ENCODE measurements at places on chromosomes 1 and 21.

DNA sequence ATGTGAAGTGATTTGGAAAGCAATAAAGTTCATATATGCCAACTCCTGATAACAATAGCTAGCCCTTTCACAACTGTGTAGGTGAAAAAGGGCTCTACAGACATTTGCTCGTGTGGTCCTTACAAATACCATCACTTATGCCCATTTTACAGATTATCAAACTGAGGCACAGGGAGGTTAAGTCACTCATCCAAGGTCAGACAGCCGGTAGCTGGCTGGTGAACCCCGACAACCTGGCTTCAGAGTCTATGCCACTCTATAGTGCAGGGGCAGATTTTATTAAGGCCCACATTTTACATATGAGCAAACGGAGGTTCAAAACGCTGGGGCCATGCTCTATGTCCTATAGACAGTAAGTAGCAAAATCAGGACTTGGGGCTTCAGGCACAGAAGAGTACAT lies 280.5 kb downstream of the RRAGC start:
- DNase-seq = no peak

GRCh38 chr1:204480515-204480914 lies 14.1 kb downstream of the PIK3C2B start:
- DNase-seq = no peak

DNA sequence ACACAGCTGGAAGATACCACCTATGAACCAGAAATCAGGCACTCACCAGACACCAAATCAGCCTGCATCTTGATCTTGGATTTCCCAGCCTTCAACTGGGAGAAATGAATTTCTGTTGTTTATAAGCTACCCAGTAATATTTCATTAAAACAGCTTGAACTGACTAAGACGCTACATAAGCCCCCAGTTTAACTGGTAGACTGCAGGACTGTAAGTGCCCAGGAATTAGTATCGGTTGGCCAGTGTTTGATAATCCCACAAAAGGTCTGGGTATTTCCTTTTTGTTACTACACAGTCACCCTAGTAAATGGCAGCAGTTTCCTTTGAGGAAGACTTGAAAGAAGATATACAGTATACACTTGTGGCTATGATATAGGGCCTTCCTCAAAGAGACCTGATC lies 7.3 kb upstream of the SLC35D1 start:
- no peak for DNase-seq

DNA sequence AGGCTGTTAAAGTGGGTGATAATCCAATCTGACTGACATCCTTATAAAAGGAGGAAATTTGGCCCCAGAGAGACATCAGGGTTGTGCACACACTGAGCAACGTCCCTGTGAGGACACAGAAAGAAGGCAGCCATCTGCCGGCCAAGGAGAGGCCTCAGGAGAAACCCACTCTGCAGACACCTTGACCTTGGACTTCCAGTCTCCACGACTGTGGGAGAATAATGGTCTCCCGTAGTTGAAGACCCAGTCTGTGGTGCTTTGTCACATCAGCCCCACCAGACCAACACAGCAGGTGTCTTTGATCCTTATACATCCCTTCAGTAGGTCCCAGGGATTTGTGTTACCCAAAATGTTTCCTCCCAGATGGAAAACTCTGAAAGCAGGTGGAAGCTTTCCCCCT lies 4.2 kb upstream of the DNAJC28 start:
- DNase-seq = no peak

GRCh38 chr1:21629971-21630370 lies 39.2 kb downstream of the RAP1GAP start:
- no peak for DNase-seq

GRCh38 chr1:151990058-151990855 lies 3.4 kb downstream of the S100A10 start:
- no peak for DNase-seq

DNA sequence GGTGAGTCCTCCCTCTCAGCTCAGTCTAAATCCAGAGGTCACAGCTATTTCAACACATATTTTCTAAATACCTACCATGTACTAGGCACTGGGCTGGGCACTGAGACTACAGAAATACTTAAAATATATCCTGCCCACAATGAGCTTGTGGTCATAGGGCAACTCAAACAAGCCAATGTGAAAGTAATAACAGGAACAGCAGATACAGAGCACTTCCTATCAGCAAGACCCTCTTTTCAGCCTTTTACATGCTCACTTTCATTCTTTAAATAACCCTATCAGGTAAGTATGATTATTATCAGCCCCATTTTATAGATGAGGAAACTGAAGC lies 71.9 kb downstream of the CD34 start:
- no peak for DNase-seq

DNA sequence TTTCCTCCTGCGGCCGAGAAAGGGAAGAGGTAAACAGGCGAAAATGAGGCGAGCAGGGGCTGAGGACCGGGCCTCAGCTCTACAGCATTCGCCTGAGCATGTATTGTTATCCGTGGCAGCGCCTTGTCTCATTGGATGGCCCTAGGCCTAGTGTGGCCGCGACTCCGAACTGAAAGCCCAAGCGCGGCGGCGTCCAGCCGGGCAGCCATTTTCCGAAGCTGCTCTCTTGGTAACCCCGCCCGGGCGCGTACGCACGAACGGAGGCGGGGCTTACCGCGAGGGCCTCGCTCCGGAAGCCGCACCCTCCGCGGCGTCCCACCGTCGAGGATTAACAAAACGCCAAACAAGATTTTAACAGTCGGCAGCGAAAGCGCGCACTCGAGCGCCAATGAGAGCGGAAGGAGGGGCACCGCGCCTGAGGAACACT lies 797 bp upstream of the USP1 start:
- DNase-seq = no peak

DNA sequence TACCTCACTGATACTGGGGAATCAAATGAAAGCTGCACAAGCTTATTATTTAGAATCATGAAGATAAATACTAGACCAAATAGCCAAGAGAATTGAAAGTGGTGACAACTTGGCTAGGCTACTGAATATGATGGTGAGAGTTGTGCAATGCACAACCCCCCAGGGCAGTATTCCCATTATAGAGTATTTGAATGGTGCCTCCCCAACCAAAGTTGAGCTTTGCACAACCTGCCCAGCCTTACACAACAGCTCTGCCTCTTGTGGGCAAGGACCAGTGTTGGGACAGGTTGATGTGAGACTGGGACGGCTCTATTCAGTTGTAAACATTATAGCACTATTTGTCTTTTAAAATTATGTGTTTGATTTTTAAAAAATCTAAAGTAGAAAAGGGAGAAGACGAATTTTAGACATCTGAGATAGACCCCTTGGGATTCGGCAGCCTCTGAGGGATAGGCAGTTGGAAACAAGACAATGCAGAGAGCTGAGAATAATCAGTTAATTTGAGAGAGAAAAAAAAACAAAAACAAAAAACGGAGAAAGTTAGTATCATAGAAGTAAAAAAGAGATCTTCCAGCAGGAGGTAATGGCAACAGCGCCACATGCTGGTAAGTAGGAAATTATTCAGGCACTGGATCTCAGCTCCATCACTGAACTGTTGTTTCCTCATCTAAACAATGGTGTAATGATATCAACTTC lies 91.0 kb upstream of the KCNA3 start:
- DNase-seq = peak; percentile 31

GRCh38 chr1:41158147-41158875 lies 83.8 kb downstream of the SCMH1 start:
- no peak for DNase-seq

DNA sequence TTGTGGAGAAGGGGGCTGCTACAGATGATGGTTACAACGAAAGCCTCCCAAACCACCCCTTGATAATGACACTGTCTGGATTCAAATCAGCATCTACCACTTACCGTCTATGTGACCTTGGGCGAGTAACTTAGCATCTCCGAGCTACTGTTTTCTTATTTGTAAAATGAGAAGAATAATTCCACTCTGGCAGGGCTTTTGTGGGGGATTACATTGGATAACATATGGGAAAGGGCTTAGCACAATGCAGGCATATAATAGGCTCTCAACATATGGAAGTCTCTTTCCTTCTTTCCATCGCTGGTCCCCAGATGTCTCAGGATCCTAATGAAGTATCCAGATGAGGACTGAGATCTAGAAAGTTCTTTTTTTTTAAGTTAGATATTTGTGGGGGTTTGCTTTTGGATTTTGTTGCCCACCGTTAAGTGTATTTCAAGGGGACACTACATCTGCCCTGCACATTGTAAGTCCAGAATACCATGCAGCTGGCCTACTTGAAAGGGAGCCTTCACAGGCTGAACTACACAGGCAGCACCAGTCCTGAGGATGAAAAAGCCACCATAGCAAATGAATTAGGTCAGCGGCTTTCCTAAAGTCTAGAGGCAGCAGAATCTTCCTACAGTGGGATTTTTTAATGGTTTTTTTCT lies 172.2 kb upstream of the IRF2BP2 start:
- DNase-seq = no peak

- DNase-seq = no peak
These were observed 20.7 kb upstream of the POFUT2 start for GRCh38 chr21:45308194-45309068.

GRCh38 chr21:41920476-41920875 lies 33.3 kb downstream of the C2CD2 start:
- DNase-seq = no peak

DNA sequence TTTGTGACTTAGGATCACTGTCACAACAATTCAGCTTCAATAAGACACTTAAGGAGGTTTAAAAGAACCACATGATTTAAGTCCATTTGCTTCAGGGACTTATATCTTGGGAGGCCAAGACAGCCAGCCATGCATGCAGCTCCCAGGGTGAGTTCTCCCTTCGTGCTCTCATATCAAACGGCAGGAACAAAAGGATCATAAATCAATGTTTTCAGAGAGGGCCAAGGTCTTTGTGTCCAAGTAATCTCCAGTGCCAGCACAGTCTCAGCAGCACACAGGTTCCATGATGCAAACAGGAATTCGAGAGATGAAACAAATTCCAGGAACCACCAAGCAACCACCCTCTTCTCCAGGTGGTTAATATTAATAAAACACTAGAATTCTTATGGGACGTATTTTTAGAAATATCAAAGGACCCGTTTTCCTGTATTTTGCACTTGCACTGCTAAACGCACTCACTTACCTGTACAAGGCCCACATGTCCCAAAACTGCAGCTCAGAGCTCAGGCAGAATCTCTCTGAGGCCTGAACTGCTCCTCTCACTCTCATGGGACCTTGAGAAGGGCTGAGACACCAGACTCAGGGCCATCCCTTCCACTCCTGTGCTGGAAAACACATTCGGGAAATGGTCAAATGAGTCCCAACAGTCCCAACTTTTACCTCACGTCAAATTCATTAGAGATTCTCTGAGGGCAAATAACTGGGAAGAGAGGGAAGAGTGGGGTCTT lies 100.0 kb upstream of the RAB4A start:
- DNase-seq = no peak

DNA sequence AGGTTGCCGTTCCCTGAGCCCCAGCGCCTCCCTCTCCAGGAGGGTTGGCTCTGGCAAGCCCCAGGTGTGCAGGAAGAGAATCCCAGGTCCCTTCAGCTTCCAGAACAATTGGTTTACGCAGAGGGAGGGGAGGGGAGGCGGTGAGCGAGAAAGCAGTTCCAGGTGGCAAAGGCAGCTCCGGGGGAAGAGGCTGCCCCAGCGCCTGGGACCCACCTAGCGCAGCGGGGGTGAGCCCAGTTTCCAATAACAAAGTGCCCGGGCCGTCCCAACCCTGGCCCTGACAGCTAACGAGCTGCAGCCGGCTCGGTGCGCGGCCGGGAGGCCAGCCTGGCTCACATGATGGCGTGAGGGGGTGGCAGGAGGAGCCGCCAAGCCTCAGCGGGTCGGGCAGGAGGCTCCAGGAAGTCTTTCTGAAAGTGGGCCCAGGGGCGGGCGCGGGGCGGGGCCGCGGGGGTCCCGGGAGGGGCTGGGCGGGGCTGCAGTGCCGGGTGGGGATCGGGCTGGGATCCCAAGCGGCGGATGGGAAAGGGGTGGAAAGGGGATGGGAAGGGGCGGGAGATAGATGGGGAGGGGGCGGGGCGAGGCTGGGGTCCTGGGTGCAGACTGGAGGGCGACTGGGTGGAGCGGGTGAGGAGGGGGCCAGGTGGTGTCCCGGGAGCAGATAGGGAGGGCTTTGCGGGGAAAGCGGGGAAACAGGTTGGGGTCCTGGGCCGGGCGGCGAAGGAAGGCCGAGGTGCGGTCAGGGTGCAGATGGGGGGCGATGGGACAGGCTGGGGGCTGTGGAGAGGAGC lies 22.8 kb downstream of the DHRS3 start:
- DNase-seq = no peak

- no peak for DNase-seq
These were observed 298.3 kb downstream of the RWDD3 start for GRCh38 chr1:95532335-95532734.

- no peak for DNase-seq
These were observed 22.8 kb upstream of the GPX7 start for GRCh38 chr1:52579415-52579814.

GRCh38 chr1:170397061-170397460 lies 134.9 kb upstream of the GORAB start:
- DNase-seq = no peak

DNA sequence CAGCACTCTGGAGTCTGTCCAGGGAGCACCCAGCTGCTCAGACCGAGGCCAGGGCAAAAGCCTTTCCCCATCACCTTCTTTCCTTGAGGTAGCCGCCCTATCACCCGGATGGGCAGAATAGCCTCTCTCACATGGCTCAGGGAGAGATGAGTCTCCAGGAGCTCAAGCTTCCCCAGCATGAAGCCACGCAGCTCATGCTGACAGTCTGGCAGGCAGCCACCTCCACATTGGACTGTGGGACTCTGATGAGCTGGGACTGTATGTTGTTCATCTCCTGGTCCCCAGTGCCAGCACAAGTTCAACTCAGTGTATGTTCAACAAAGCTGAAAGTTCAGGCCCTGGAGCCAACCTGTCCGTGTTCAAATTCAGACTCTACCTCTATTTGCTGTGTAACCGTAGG lies 75.2 kb upstream of the ZC3H12A start:
- no peak for DNase-seq

DNA sequence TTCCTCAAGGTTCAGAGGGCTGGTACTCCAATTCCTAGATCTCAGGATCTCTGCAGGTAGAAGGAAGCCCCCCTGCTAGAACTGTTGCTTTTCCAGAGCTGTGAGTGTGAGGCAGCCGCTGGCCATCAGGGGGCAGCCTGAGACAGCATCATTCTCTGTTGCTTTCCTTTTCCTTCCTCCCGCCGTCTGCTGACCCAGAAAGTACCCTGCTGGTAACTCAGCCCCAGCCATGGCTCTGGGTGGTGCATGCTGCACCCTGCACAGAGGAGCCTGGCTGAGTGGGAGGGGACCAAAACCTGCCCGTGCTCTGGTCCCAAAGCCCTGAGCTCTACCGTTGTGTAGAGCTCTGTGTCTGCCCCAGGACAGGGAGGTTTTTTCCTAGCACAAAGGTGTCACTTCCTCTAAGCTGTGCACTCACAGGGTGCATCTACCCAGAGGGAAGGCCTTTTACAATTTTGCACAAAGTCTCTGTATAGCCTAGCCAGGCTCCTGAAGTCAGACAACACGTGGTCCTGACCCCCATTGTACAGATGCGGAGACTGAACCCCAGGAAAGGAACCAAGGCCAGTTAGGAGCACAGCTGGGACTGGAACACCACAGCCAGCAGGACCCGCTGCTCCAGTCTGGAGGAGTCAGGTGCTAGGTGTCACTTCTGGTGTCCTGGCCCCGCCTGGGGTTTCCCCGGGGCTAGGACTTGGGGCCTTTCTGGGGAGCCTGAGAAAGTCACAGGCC lies 5.6 kb upstream of the FAM131C start:
- peak; percentile 63 for DNase-seq
